Cortex of kidney (tissue), 1 donor: ENCODE measurements at places on chromosomes 5 and 9.

DNA sequence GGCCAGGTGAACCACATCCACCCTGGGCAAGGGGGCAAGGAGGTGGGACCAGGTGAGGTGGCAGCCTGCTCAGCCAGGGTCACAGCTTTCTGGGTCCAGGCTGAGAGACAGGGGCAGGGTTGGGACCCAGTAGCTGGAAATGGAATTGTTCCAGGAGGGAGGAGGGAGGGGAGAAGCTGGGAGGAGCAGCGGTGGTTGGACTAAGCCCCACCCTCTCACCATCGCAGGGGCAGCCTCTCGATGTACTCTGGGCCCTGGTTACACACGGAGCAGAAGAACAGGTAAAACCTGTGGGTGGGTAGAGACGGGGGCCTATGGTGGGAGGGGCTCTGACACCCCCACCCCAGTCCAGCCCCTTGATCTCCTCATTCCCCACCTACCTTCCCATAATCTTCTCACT is 11.2 kb downstream of the PHF19 start:
- DNase-seq, result no peak

DNA sequence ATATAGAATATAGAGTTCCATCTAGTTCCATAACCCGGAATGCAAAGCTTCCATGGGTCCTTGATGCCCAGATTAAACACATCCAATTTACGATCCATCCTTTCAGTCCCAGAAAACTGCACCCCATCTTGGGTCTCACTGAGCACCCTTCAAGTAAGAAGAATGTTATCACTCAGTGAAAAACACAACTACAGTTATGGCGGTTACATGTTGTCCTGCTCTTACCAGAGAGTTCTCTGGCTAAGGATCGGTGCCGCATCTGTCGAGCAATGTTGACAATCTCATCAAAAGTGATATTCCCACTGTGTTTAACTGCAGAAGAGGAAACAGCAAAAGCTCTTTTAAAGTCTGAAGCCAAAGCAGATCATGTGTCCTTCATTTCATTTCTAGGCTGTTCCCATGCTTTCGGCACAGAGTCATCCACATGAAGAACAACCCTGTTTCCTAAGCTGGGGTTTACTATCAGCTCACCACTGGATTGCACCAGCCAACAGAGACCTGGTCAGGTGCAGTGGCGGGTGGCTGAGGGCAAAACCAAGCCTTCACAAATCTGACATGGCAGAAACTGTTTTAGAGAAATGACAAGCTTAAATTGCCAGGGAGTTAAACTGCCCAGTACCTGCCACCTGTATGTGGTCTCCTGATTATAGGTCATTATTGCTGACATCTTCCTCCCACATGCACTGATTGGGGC is 2.9 kb downstream of the RPL12 start:
- no peak for DNase-seq

DNA sequence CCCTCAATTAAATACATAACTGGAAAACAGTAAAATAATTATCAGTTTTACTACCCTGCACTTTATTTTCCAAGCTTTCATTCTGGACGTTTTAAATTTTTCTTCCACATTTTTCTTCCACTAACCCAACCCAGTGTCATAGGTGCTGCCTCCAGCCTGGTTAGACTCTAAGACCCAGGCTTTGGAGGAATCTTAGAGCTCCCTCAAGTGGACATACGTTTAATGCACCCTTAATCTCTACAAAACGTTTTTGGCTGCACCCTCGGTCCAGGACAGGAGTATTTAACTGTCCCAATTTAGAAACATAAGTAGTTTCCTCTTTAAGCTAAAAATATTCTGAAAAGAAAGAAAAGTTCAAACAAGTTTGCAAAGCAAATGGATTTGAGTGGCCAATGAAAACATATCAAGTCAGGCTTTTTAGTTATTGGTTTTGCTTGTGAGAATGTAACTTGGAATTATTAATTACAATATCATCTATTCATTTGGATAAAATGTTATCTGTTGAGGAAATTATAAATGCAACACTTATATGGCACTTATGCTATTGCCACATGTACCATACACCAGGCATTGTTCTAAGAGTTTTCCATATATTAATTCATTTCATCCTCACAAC is 38.9 kb downstream of the CDH6 start:
- no peak for DNase-seq

- DNase-seq, result no peak
These were observed 55.6 kb downstream of the CAMSAP1 start for GRCh38 chr9:135851748-135852147.

DNA sequence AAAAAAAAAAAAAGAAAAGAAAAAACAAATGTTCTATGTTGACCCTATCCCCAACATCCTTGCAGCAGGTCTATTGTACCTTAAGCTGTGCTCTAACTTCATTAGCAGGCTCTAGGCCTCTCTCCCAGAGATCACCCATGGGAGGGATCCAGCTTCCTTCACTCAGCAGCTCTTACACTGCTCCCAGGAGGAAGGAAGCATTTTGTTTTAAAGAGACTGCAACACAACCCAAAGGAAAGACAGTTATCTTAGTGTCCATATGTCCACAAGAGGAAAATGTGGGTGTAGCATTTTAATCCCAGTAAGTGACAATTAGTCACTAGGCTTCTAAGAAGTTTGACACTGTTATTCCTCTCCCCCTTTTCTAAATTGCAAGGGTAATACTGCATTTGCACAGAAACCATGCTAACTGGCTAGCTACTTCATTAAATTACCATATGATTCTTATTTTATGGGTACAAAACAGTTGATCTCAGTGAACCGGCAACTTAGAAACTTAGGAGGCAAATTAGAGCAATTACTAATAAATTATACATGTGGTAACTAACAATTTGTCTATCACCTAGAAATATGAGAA is 58.8 kb downstream of the MARCHF3 start:
- DNase-seq, result no peak

DNA sequence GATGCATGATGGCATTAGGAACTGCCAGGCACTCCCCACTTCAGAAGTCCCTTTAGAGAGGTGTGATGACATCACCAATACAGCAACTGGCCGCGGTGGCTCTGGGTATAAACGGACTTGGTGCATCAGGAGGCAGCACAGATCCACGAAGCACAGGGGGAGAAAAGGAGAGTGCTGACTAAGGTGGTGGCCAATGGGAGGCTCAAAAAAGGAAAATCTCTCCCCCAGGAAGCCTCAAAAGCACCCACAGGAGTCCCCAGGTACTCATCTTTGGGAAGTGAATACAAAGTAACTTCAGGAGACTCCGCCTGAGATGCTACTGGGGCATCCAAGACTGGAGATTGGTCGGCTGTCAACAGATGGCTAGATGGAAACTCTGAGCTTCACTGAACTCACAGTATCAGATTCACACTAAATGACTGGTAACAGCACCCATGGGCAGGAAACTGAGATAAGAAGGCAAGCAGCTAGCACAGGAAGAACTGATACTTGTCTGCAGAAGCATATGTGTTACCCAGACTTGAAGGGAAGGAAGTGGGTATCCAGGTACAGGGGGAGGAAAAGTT is 7.6 kb downstream of the TTC39B start:
- DNase-seq, result no peak

- no peak for DNase-seq
These were observed 8.6 kb downstream of the NINJ1 start for GRCh38 chr9:93125331-93125894.

DNA sequence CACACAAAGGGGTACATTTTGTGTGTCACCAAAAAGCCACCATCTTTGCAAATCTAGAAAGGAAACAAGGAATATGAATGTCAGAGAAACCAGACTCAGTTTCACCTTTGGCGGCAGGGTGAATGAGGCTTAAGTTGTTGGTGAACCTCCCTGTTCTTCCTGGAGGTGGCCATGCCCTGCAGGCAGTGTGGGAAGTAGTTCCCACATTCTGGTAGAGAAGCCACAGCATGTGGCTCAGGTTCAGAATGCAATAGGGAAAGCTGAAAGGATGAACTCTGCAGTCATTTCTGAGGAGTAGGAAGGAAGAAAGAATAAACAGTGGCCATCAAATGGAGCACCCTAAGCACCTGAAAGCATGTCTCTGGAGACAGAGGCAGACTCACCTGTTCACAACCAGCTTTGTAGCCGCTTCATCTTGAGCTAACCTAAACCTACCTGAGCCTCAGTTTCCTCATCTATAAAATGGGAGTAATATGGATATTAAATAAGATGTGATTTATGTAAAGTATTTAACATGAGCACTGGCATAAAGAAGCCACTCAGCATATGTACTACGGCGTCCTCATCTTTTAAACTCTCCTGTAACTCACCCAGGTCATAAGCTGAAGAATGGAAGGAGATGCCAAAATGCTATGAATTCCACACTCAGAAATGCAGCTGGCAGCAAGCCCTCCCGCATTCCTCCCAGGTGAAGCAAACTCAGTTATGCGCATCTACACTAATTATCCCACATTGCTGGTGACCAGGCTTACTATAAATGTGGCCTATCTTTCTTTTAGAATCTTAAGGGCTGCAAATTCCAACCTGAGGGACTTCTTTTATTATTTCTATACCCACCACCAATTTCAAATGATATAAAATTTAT is 86.0 kb downstream of the ZNF608 start:
- DNase-seq, result no peak

DNA sequence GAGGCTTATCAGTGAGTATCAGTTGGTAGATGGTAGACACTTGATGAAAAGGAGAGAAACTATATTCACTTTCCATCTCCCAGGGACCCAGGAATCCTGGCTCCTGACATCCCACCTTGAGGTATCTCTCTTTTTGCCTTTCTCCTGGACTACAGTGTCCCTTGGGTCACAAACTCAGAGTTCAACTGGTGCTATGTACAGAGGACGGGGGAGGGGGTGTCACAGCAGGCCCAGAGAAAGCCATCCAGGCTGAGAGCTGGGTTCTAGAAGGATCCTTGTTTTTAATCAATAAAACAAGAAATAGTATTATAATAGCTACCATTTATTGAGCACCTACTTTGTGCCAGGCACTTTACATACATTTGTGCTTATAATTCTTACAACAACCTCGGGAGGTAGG is 10.3 kb downstream of the MYORG start:
- no peak for DNase-seq

- DNase-seq, result no peak
These were observed 77.7 kb downstream of the NIPSNAP3B start for GRCh38 chr9:104841601-104842141.

DNA sequence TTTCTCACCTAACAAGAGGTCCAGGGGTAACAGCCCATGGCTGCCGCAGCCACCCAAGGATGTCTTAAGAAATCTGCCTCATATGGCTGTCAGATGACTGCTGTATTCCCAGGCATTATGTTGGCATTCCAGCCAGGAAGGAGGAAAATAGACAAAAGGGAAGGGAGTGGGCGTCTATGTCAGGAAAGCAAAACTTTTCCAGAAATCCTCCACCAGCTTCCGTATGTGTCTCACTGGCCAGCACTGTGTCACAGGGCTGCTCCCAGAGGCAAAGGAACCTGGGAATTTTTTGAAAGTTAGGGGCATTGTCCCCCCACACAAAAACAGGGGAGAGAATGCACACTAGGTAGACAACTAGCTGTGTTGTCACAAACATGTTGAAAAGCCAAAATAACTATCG is 7.3 kb downstream of the BHMT2 start:
- DNase-seq, result no peak

DNA sequence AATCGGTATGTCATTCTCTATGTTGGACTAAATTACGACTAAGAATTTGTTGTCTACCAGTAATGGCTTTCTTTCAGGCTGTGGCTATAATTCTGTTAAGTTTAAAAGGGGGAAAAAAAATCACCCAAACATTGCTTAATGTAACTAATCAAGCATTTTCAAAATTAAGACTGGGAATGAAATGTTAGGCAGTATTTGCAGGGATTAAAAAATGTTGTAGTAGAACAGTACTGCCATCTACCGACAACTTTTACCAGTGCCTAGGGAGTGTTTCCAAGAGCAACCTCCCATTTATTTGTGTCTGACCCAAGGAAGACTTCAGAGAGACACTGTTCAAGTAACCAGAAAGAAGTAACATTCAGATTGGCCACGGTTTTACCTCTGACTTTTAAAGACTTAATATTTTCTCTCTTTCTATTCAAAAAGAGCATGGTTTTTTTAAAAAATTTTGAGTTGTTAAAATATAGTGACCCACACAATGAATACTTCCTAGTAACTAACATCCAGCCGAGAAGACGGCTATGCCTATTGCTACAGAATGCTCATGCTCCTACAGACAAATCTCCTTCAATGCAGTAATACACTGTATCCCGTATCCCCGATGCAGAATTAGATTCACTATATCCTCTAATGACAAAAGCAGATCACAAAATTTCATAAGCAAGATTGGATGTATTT is 92.4 kb downstream of the ARL15 start:
- no peak for DNase-seq

DNA sequence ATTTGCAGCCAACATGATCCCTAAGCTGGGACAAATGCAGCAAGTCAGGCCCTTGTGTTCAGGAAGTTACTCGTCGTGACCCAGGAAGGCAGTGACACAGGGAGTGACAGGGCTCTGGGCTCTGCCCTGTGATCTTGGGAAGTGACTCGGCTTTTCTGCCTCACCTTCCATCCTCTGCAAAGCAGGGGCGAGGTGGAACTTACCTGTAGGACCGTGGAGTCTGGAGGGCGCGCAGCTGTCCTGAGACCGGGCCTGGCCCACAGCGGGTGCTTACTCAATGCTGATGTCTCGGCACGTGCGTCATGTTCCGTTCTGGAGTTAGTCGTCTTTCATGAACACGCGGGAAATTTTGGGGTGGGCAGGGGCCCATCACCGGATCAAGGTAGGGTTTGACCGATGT is 22.8 kb upstream of the LPCAT1 start:
- DNase-seq, result no peak

DNA sequence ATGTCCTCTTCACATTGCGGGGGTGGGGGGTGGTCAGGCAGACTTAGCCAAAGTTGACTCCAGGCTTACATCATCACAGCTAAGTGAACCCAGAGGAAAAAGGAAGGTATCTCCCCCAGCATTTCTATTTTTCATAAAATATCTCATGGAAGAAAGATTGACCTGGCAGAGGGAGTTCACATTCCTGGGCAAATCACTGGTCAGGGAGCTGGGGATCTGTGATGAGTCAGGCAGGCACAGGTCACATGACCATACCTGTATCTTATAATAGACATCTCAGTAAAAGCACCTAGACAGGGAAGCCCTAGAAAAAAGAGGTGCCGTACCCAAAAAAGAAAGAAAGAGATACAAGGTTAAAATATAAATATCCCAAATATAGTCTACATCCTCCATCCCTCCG is 57.3 kb upstream of the WWC1 start:
- DNase-seq, result no peak

DNA sequence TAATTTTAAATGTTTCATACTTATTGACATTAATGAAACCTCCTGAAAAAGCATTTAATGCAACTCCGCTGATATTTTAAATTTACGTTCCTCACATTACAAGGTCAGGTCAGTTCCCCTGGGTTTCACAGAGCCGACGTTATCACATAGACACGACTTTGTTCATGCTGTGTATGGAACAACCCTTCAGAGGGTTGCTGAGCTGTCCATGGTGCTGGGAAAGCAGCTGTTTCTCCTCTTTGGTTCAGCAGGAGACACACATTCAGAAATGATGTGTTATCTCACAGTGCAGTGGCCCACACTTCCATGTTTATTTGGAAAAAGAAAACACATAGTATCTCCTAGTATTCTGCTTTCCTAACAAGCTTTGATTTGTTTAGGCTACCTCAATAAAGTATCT is 53.5 kb downstream of the PPP2R2B start:
- no peak for DNase-seq
